ENCODE measurements at places on chromosomes 7 and 10.

GRCh38 chr7:80039251-80039884, 95.3 kb upstream of the GNAI1 start:
- peak; percentile 38 for ATAC-seq

- 0 out of 3 replicates have a peak, but pooled peaks have one; percentile 22 for ATAC-seq
Observed at GRCh38 chr7:46179061-46179610, 258.1 kb upstream of the IGFBP3 start.

- no peak for ATAC-seq
Observed at GRCh38 chr7:36606153-36606975, 117.9 kb downstream of the AOAH start.

GRCh38 chr7:101108330-101108857, 18.5 kb upstream of the SERPINE1 start:
- ATAC-seq = peak; percentile 7

DNA sequence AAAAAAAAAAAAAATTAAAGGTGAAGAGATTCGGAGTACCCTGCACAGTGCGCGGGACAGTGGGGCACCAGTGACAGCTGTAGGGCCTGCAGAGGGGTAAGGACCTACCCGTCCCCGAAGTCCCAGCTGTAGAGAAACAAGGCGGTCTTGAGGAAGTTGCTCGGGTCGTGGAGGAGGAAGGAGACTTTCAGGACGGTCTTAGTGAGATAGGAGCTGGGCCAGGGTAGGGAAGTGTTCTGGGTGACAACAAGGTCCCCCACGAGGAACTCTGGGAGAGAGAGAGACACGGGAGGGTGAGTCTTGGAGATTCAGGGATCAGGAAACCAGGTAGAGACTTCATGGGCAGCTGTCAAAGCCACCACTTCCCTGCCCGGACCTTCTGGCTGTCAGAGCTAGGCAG, 9.7 kb downstream of the TMEM130 start:
- ATAC-seq = no peak

- ATAC-seq = peak; percentile 91
Observed at GRCh38 chr7:55593515-55594318, 21.4 kb upstream of the VOPP1 start.
